ENCODE measurements at places on chromosomes 16 and 17. TPM values are rescaled to one million over a fixed set of nuclear protein-coding genes. Genes with fewer than 3 reads are reported as not detected.

Gene CUEDC1
- total RNA-seq: 47.7 TPM

Gene CARD14
- total RNA-seq: 0.13 TPM

Gene FAM171A2
- total RNA-seq: 14.8 TPM

Gene PLCG2
- total RNA-seq: 0.94 TPM

GRCh38 chr17:60077672-60078519 lies 825 bp downstream of the HEATR6 start:
- no peak for DNase-seq
- H3K27me3 ChIP-seq: no peaks in the 10 kb centered on the region
- peak overlapping the region; percentile 93 for H3K4me3 ChIP-seq
- peaks cover 2% of the 10 kb centered on the region for H3K36me3 ChIP-seq
- peak overlapping the region; percentile 96 for H3K27ac ChIP-seq

- no peak for DNase-seq
- H3K4me1 ChIP-seq: no peaks in the 10 kb centered on the region
- no peak overlapping the region for H3K4me3 ChIP-seq
- H3K36me3 ChIP-seq: no peaks in the 10 kb centered on the region
- no peak overlapping the region for H3K27ac ChIP-seq
These were observed 16.1 kb upstream of the CRHR1 start for GRCh38 chr17:45768000-45768399.

GRCh38 chr17:67121316-67121891 lies 77.0 kb downstream of the CACNG1 start:
- no peak overlapping the region for H3K4me3 ChIP-seq
- H3K36me3 ChIP-seq: peaks cover 27% of the 10 kb centered on the region
- H3K27ac ChIP-seq: peak overlapping the region; percentile 74
- peaks cover 37% of the 10 kb centered on the region for H3K4me1 ChIP-seq
